NAMALWA (cell line): ENCODE measurements at places on chromosomes 3 and 15.

DNA sequence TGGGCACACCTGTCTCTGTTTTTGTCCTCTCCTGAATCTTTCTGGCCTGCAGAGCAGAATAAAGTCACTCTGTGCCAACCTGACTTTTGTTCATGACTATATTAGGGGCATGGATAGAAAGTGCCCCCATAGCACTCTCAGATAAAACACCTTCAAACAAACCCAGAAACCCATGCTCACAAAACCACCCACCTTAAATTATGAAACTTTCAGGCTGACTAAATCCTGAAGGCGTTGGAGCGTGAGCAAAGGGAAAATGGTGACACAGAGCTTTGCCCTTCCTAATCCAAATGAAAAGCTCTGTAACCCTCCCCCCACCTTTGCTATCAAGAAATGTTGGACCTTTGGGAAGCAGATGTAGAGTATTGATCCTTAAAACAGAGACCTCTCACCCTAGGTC lies 138.9 kb downstream of the IGF1R start:
- no peak for DNase-seq

DNA sequence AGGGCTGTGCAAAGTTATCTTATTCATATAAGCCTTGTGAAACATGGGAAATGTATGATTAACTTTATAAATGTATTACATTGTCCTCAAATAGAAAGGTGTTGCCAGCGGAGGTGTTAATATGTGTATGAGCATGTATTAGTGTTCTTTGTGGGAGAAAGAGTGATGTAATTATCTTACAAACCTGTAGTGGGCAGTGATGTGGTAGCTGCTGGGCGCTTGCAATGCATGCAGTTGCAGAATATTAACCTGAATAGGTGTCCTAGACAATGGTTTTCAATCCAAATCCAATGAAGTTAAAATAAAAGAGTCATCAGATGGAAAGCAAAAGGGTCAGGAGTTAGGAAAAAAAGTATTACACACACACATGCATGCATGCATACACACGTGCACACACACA lies 881.3 kb upstream of the CADM2 start:
- DNase-seq: peak; percentile 1

GRCh38 chr15:99509686-99510461 lies 55.9 kb upstream of the MEF2A start:
- peak; percentile 60 for DNase-seq

GRCh38 chr3:52400275-52400793 lies 44.6 kb downstream of the SEMA3G start:
- DNase-seq: no peak

DNA sequence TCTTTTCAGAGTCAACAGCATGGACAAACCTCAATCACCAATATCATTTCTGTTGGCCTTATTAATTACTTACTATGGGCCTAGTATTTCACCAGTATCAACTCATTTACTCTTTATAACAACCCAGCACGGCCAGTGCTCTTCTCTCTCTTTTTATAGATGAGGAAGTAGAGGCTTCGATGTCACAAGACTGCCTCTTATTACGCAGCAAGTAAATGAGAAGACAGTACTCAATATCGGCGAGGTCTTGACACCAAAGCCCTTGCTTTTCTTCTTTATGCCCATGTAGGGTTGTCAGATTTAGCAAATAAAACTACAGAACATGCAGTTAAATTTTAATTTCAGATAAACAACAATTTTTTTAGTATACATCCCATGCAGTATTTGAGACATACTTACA lies 99.0 kb upstream of the KCNMB2 start:
- DNase-seq: no peak

DNA sequence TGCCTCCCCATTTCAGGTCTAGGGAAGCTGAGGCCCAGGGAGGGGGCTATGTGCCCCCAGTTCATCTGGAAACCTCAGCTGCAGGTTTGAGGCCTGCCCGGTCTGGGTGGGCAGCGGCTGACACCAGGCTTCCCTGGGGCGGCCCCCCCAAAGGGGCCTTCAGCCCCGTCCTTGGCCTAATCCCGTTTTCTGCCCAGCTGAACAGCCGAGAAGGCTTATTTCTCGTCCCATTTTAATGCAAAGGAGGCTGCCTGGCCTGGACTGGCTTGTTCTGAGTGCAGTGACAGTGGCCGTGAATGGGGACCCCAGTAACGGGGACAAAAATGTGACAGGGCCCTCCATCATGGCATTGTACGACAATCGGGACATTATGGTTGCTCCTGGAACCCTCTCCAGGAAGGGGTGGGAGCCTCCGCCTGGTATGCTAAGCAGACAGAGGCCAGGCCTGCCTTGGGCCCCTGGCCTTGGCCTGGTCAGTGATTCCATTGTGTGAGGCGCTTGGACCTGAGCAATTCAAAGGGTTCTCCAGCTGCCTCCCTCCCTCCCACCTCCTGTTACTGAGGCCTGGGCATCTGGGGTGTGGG lies 93.9 kb downstream of the WNT7A start:
- no peak for DNase-seq

- no peak for DNase-seq
Observed at GRCh38 chr15:66753687-66754377, 51.8 kb downstream of the SMAD6 start.

DNA sequence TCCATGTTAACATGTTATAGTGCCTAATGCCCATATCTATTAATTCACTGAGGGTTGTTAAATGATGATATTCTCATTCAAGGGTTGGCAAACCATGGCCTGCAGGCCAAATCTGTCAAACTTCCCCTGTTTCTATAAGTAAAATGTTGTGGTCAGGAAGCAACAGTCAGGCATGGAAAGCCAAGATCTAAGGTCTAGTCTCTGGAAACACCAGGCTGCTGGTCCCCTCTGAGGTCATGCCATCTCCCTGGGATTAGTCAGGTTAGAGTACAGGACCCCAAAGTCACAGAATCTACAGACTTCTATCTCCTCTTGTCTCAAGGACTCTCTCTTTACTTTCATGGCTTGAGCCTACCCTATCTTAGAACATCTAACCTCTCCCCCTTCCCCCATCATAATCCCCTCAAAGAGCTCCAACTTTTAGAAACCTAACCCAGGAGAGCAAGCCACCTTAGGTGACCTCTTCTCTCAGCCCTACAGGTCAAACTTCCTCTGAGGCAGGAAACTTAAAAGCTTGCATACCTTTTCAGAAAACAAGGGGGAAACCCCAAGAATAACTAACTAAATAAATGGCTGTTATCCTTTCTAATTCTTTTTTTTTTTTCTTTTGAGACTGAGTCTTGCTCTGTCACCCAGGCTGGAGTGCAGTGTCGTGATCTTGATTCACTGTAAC lies 15.3 kb upstream of the HERC1 start:
- no peak for DNase-seq

DNA sequence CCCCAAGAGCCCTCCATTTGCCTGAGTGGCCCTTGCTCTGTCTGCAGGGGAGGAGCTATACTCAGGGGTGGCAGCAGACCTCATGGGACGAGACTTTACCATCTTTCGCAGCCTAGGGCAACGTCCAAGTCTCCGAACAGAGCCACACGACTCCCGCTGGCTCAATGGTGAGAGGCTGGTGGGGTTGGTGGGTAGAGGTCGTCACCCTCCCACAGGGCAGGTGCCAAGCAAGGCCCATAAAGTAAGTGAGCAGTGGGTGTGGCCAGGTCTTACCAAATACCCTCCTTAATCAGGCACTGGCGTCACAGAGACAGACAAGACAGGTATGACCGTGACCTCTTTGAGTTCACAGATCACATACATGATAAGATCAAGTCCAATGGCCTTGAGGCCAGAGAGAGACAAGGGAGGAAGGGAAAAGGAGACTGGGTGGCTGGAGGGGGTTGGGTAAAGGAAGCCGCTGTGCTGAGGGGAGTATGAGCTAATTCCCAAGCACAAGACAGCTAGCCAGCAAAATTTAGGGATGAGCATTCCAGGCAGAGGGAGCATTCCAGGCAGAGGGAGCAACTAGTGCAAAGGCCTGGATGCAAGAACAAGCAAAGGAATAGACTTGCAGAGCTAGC lies 2.5 kb downstream of the SEMA3B start:
- DNase-seq: no peak

- no peak for DNase-seq
Observed at GRCh38 chr15:38879909-38880471, 315.4 kb upstream of the RASGRP1 start.

DNA sequence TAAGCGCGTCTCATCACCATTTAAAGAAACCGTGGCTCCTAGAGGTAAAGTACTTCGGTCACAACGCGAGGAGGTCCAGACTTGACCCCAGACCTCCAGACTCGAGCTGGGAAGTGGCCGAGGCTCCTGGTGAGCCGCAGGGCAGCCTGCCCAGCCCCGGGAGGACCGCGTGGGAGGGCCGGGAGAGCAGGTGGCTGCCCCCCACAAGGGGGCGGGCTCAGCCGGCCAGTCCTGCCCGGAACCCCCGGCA lies at the start of gene SLC27A2:
TSS of gene SLC27A2 (plus strand) at position 228 of the 250 bp plus-strand sequence. CDS start 232 bp downstream, outside the sequence.
- DNase-seq: no peak

GRCh38 chr3:186210852-186211500 lies 102.1 kb upstream of the ETV5 start:
- DNase-seq: no peak

DNA sequence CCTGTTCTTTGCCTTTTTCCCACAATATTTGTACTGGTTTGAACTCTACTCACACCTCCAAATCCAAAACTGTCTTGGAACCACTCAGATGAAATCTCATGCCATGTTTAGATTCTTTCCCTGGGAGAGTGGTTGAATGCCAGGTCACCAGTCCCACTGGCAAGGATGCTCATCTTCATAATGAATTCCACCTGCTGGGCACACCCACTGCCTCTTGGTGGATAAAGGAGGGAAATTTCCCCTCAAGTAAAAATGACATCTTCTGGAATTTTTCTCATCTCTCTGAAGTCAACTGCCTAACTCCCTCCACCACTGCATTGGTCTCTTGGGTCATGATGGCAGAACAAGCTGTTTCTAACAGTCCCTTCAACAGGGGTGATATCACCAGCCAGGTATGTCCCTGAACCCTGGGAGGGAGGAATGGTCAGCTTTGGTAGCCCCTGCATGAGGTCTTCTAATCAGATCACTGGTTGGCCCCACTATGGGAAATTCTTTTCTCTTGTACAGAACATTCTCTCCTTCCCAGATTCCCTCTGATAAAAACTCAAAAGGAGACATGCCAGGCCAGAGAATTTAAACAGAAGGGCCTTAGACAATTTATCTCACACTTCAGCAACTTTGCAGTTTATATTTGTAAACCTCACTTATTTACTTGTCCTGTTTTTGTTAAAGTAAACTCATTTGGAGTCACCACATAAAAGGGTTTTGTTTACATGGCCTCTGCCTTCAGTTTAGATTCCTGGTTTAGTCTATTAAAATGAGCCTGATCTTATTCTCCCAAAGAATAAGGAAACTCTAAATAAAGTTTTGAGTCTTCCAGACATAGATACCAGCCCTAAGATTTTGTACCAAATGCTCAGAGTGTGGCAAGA lies 143.4 kb downstream of the WNT5A start:
- no peak for DNase-seq

DNA sequence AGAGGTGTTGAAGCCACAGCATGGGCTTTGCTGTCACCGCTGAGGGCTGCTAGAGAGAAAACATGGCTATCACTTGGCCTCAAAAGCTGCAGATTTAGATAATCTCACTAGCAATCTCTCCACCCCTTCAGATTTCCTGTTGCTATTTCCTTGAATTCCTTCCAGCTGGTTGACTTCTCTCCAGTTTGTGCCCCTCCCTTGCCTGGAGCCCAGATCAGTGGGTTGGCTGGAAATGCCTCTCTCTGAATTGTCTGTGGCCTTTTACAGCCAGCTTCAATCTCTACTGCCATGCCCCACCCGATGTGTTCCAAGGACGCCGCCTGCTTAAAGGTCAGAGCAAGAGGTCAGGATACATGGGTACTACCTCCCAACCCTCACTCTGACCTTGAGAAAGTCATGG lies 294.1 kb downstream of the NTRK3 start:
- no peak for DNase-seq

DNA sequence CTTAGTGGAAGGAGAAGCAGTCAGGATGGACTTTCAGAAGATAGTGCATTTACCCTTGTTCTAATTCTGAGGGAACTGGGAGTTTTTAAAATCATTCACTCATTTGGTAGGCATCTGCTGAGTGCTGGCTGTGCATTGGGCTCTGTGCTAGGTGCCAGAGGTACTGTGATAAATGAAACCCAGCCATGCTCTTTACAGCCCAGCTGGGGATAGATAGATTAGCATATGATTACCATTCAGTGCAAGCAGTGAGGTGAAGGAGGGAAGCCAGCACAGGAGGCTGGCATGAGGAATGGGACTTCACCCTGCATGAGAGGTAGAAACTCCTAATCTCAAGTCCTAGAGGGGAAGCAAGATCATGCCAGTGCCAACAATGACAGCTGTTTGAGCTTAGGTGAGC lies 361.9 kb upstream of the TRIM42 start:
- DNase-seq: no peak

DNA sequence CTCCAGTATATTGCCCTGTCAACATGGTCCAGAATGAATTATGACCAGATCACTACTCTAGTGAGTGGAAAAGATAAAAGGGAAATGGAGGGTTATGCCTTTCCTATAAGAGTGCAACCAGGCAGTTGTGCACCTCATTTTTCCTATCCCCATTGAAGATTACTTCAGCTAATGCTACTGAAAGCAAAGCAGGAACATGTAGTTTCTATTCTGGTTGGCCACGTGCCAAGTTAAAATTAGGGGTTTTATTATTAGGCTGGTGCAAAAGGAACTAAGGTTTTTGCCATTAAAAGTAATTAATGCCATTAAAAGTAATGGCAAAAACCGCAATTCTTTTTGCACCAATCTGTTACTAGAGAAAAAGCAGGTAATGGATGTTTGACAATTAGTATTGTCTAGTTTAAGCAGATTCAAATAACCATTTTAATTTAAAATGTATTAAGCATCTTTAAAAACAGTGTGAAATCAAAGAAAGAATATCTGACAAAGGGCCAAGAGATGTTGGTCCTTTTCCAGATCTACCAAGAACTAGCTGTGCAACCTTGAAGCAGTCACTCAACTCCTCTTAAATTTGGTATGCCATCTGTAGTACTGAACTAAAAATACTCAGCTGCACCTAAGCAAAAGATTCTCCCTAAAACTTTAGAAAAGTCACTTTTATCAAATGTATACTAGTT lies 567.5 kb upstream of the CCDC54 start:
- DNase-seq: peak; percentile 25

DNA sequence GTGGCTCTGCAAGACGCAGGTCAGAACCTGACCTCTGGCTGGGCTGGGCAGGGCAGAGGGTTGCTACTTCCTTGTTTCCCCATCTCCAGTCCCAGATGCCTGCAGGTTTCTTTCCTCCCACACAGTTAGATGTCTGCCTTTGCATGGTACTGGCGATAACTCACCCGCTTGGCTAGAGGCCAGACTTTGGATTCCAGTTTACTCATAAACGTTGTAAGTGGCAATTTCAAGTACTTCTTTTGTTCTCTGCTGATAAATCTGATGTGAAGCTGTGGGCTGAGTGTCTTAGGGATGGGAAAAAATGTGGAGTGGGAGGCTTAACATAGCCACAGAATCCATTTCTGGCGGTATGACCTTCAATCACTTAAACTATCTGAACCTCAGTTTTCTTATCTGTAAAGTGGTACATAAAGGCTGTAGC lies 194.2 kb downstream of the EBLN2 start:
- DNase-seq: no peak

- no peak for DNase-seq
Observed at GRCh38 chr3:38949994-38950393, 101.8 kb downstream of the SCN11A start.

GRCh38 chr3:60582288-60582687 lies 669.0 kb downstream of the FHIT start:
- no peak for DNase-seq

GRCh38 chr3:109023656-109024254 lies 70.1 kb upstream of the GUCA1C start:
- DNase-seq: peak; percentile 65
